Fibroblast of pulmonary artery (primary cell): ENCODE measurements at places on chromosomes 4 and X.

DNA sequence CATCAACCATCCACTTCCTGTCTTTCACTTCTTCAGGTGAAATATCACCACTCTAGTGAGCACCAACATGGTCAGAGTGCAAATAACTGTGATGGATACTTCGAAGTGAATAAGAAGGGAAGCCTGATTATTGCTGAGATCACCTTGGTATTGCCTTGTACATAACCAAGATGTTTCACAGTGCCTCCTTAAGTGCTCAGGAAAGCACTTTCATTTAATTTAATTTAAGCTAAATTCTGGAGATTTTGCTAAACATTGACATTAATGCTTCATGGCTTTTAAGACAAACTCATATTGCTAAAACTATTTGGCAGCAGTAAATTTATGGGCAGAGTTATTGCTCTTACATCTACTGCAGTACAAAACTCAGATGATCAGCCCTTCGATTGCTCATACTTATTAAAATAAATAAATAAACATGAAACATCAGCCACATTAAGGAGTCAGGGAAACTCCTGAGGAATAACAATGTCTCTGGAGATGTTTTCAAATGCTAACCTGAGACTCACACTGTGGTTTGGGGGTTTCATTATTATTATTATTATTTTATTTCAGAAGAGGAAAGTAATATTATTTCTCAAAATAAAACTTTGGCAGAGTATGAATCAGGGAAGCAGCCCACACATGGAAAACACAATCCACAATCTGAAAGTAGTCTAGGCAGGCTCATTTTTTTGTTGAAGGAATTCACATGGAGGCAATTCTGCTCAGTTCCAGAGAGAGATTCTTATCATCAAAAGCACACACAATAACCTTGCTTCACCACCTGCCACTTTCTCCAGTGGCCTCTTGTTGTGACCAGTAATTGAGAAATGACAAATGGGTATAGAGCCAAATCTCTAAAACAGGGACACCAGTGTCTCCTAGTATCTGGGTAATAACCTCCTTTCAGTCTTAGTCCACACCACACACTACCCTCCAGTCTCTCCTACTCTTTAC, 344.2 kb downstream of the MAPK10 start:
- no peak for DNase-seq

GRCh38 chrX:14125462-14125861, 95.8 kb upstream of the GEMIN8 start:
- DNase-seq: no peak

- no peak for DNase-seq
These were observed 77.1 kb downstream of the RBM47 start for GRCh38 chr4:40552536-40552935.

- DNase-seq: no peak
These were observed 132.3 kb downstream of the CBR4 start for GRCh38 chr4:168877511-168878491.

GRCh38 chr4:172596206-172596605, 572.4 kb upstream of the GALNT7 start:
- DNase-seq: no peak

DNA sequence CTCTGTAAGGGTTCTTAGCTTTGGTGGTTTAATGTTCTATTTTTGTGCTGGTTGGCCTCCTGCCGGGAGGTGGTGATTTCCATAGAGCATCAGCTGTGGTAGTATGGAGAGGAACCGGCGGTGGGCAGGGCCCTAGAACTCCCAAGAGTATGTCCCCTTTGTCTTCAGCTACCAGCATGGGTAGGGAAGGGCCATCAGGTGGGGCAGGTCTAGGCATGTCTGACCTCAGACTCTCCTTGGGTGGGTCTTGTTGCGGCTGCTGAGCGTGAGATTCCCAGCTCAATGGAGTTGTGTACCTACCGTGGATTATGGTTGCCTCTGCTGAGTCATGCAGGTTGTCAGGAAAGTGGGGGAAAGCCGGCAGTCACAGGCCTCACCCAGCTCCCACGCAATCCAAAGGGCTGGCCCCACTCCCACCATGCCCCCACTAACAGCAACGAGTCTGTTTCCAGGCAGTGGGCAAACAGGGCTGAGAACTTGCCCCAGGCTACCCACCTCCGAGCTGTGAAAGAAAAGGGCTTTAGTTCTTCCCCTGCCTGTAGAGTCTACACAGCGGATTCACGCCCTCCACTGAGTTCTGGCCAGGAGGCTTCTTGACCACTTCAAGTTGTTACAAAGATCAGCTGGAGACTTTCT, 235.9 kb downstream of the RPA4 start:
- DNase-seq: no peak

- DNase-seq: no peak
These were observed 124.2 kb downstream of the ENOX2 start for GRCh38 chrX:130778773-130779172.

DNA sequence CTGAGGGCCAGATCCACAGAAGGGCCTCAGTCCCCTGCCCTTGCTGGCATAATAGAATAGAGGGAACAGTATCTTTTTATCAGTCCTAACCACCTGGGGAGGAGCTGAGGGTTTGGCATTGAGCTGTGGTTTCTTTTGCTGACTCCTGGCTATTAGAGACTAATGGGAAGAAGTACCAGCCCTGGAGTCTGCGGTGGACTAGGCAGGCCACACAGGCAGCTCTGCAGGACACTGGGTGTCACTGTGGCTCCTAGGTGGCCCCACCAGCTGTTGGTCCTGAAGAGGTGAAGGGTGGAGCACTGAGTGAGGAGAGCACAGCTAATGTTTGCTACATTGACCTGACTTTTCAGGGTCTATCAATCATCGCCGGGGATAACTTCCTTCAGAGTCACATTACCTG, 52.8 kb upstream of the GPC4 start:
- DNase-seq: no peak

GRCh38 chr4:185997296-185997695, 71.7 kb upstream of the TLR3 start:
- DNase-seq: no peak

- DNase-seq: no peak
These were observed 92.6 kb upstream of the H2AZ1 start for GRCh38 chr4:100042711-100043110.

DNA sequence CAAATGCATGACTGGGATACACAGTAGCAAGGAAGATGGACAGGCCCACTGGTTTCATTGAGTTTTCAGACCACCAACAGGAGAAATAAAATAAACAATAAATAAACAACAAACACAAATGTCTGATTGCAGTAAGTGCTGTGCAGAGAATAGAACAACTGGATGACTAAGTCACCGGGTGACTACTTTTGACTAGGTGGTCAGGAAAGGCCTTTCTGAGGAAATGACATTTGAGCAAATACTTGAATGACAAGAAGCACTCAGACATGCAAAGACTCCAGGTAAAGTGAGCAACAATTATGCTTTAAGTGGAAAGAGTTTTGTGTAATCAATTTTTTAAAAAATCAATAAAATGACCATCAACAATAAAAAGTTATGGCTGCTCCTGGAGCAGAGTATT, 137.7 kb downstream of the BTC start:
- DNase-seq: no peak
